ENCODE measurements at places on chromosomes 5 and 9.

GRCh38 chr5:93163010-93163663 is 417.9 kb downstream of the NR2F1-AS1 start:
- DNase-seq = no peak

GRCh38 chr5:21254161-21254560 is 1266.2 kb upstream of the CDH18 start:
- DNase-seq = no peak

DNA sequence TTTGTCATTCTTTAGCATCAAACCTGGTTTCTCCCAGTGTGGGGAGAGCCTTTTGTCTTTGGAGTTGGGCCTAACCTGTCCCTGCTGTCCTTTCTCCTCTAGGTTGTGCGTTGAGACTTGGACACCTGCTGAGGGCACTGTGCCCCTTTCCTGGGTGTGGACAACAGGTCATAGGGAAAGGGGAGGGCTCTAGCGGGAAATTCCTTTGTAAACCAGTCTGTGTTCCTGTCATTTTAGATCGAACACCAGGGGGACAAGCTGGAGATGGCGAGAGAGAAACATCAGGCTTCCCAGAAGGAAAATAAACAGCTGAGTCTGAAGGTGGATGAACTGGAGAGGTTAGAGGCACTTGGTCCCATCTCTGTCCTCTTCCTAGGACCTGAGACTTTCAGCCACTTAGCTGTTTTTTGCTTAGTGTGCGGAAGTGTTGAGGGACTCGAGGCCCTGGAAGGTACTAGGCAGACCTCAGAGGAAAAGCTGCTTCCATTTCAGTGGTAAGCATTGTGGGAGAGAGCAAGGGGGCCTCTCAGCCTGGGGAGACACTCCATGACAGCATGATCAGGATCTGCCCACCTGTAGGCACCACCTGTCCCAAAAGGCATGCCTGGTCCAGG is 8.6 kb upstream of the GLE1 start:
- DNase-seq = no peak

GRCh38 chr5:135441350-135441831 is 5.8 kb downstream of the DCANP1 start:
- no peak for DNase-seq

DNA sequence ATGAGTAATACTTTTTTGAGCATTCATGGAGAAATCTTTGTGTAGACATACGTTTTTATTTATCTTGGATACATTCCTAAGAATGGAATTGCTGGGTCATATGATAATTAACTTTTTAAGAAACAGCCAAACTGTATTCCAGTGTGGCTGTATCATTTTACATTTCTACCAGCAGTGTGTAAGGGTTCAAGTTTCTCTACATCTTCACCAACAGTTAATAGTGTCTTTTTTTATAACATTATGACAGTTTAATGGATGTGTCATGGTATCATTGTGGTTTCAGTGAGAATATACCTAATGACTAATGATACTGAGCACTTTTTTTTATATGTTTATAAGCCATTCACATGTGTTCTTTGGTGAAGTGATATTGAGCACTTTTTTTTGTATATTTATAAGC is 52.4 kb downstream of the NIPBL start:
- no peak for DNase-seq

GRCh38 chr5:39076757-39077728 is 2.8 kb upstream of the RICTOR start:
- DNase-seq = no peak

- no peak for DNase-seq
These were observed 76.1 kb downstream of the TLE1 start for GRCh38 chr9:81613002-81613812.

GRCh38 chr9:70060883-70061507 is 17.3 kb downstream of the MAMDC2 start:
- DNase-seq = no peak

GRCh38 chr9:123216251-123216797 is 52.1 kb downstream of the STRBP start:
- DNase-seq = no peak

DNA sequence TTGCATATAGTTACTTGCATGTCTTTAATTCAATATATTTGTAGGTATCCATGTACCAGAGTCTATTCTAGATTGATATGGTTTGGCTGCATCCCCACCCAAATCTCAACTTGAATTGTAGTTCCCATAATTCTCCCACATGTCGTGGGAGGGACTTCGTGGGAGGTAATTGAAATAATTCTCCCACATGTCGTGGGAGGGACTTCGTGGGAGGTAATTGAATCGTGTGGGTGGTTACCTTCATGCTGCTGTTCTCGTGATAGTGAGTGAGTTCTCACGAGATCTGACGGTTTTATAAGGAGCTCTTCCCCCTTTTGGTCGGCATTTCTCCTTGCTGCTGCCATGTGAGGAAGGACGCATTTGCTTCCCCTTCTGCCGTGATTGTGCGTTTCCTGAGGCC is 16.5 kb downstream of the FBXL7 start:
- no peak for DNase-seq

DNA sequence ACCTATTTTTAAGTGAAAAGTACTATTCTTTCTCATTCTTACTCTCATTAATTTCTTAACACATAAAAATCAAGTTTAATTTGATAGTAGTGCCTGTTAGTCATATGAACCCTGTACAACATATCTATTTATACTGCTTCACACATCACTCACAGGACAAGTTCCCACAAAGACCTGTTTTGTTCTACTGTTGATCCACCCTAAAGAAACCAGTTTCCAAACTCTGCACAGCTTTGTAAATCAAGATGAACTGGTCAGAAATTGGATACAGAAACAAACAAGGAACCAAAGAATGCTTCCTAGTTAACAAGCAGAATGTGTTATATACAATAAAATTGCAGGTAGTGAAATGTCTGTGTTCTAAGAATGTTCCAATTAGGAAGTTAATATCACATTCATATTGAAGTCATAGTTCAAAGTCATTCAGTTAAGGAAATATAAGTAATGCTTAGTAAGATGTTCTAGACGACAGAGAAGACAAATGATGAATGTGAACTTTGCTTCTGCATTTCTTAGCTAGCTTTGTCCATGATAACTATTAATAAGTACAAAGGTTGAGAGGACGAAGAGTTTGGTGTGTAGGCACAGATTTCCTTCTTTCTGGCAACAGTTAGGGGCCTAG is 33.4 kb downstream of the C9orf85 start:
- no peak for DNase-seq

- no peak for DNase-seq
These were observed 81.5 kb downstream of the NRG2 start for GRCh38 chr5:139961435-139962157.

DNA sequence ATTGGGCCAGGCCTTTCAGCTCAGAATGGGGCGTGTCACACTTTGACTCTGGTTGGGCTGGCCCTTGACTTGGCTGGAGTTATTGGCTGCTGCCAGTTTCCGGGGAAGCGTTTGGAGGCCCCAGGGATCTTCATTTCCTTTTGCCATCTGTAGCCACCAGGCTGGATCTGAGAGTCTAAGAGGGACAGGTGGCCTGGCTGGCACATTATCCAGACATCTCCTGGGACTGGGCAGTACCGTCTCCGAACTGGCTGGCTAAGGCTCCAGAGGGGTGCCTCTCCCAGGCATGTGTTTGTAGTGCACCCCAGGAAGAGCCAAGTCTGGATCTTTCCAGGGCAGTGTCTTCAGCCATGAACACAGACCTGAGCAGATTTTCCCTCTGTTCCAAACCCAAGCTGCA is 9.7 kb upstream of the JADE2 start:
- DNase-seq = no peak

DNA sequence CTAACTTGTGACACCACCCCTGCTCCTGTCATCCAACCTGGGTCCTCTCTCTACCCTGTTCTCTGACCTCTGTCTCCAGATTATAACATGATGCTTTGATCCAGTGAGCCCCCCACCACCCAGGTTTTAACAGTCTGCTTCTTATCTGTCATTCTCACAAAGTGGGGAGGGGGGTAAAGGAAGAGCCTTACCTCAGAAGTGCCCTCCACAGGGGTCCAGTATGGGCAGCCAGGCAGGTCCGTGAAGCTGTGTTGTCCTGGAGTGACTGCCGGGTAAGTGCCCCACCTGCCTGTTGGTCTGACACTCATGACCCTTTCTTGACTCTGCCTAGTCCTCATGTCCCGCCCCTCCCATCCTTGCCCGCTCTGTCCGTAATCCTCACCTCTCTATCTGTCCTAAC is 3.4 kb downstream of the IL11RA start:
- no peak for DNase-seq

- no peak for DNase-seq
These were observed 495.7 kb downstream of the TLE1 start for GRCh38 chr9:81193362-81194339.

GRCh38 chr5:157965989-157966388 is 107.0 kb upstream of the CLINT1 start:
- no peak for DNase-seq

- DNase-seq = no peak
These were observed 28.6 kb upstream of the SELENOP start for GRCh38 chr5:42840269-42840668.

GRCh38 chr9:33289496-33289895 is 820 bp upstream of the NFX1 start:
- no peak for DNase-seq

DNA sequence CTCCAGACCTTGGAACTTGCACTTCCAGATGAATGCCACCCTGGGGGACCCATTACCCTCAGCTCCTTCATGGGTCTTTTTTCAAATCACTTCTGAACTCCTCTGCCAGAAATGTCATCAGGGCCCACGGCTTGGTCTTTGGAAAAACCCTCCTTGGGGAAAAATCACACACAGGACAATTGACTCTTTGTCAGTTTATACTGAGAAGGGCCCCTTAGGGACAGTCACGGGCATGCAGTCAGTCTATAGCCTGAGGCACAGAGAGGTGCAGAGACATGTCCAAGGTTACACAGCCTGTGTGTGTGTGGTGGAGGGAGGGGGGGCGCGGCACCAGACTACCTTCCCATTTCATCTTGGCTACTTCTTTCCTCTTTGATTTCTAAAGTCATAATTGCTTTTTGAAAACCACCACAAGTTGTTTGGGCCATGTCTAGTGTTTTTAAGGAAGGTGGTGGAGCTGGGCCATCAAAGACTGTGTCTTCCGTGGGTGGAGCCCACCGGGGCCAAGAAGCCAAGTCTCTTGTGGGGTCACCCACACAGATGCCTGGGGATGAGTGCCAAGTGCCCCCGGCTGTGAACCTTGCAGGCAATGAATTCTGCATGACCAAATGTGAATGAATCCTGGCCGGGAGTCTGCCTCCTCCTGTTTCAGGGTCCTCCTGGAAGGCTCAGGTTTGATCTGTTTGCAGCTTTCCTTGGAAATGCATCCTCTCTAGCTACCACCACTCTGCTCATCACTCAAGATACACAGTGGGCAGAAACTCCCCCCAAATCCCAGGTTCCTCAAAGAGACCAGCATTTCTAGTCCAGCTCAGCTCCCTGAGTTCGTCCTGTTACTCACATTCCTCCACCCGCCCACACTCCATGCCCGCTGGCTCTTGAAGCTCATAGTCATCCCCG is 200.1 kb upstream of the TBC1D2 start:
- no peak for DNase-seq

DNA sequence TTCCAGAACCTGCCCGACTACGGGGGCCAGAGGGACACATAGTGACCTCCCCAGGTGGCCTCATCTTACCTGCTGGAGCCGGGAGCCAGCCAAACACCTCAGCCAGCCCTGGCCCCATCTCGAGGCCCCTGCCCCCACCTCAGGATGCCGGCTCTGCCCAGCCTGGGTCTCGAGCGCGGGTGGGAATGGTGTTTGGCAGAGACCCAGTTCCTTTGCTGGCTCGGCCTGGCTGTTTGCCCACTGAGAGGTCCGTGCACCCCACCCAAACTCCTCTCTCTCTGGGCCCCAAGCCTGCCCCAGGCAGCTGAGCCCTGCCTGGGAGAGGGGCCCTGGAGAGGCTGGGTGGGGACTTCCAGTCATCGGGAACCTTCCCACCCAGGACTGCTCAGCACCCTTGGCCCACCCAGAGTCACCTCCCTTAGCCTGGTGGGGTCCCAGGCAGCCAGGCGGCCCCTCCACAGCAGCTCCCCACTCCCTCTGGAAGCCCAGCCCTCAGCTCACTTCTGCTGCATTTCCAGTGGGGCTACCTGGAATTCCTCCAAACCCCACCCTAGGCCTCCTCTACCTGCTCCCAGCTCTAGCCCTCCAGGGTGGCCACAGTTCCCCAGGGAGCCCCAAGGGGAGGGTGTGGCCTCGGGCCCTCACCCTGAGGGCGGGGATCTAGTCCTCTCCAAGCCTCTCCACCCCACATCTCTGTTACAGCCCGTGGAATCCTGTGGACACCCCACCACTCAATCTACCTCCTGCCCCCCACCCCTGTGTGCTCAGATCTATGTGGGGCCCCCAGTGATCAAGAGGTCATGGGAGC is 42.4 kb upstream of the UBAC1 start:
- no peak for DNase-seq

DNA sequence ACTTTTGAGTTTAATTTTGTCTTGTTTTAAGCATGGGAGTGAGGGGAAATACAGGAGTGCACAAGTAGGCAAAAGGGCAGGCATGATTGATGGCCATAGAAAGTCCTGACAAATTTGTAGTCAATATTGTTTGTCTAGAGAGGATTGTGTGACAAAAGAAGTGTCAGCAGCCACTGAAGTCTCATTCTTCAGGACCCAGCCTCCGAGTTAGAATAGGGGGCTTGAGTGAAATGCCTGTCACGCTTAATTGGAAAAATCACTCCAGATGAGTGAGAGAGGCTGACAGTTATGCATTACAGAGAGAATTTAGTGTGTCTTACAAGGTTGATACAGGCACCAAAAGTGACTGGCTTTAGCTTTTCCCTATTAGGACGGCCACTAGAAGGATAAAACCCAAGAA is 81.9 kb upstream of the RPS23 start:
- no peak for DNase-seq

DNA sequence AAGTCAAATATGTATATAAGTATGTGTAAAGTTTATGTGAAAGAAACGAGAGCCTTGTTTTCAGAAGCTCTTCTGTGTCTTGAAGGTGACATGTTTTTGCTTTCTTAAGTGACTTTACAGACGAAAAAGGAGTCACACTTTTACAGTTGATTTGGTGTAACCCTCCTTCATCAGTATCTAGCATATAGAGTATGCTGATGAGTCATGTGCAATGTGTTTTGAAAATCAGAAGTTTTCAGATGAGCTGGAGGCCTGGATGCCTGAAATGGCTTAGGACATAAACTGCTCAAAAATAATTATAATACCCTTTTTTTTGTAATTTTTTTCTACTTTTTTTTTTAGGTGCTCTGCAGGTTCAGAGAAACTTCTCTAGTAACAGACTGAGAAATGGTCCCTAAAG is 209.5 kb downstream of the CD180 start:
- DNase-seq = no peak

GRCh38 chr5:51657340-51658240 is 274.3 kb downstream of the ISL1 start:
- no peak for DNase-seq

- no peak for DNase-seq
These were observed 193.8 kb upstream of the TRIM32 start for GRCh38 chr9:116493183-116493860.

- no peak for DNase-seq
These were observed 551.3 kb downstream of the PDE4D start for GRCh38 chr5:59342181-59342580.
